Amygdala (tissue), 56 donors: ENCODE measurements at places on chromosomes 6 and 20.
A peak's percentile ranks its signal among the peaks of the same experiment; 100 is the strongest.

DNA sequence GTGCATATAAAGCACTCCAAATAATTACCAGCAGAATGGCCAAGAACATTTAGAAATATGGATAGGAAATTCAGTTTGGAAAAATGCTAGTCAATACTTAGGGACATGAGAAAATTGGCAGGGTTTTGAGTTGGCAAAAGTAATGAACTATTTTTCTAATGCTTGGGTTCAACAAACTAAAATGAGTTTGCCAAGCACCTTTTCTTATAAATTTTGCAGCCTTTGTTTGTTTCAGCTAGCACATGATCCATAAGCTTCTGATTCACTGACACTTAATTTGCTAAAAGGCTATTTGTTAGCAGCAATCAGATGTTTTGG lies 324.8 kb downstream of the QKI start:
- no peak for DNase-seq

DNA sequence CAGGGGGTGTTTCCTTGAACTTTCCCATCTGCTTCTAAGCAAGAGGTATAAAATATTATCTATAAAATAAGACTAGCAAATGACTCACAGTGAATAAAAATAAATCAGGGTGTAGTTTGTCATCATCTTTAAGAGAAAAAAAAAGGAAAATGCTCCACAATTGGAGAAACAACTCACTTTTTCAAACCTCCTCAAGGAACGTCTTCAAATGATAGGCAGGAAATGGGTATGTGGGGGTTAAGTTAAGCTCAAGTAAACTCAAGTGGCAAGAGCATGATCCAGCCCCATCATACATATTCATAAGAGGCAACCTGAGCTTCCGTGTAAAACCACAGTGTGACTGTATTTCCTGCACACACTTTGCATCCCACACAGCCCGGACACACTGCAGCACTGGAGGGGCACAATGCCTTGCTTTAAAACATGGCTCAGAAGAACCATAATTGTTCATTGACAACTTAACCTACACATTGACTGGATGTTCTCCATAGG lies 58.5 kb upstream of the CEP85L start:
- no peak for DNase-seq

GRCh38 chr6:32087574-32088486 lies 21.3 kb downstream of the TNXB start:
- no peak for DNase-seq

DNA sequence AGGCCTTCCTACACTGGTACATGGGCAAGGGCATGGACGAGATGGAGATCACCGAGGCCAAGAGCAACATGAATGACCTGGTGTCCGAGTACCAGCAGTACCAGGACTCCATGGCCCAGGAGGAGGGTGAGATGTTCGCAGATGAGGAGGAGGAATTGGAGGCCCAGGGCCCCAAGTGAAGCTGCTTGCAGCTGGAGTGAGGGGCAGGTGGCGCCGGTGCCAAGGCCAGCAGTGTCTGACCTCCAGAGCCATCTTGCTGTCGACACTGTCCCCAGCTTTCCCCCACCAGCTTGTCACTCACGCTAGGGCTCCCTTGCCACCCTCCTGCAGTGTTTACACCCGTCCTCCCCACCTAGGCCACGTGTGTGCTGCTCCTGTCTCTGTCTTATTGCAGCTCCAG lies 12.2 kb downstream of the GABRR2 start:
- DNase-seq, result no peak

- DNase-seq, result no peak
Measured at GRCh38 chr20:1872459-1873097, 22.6 kb upstream of the SIRPA start.

GRCh38 chr20:56592211-56592610 lies 36.9 kb upstream of the TFAP2C start:
- DNase-seq, result no peak

- DNase-seq, result no peak
Measured at GRCh38 chr6:169905041-169905807, 153.8 kb downstream of the ERMARD start.

GRCh38 chr6:82348130-82348529 lies 15.5 kb upstream of the TPBG start:
- no peak for DNase-seq

GRCh38 chr6:62298745-62299392 lies 12.8 kb upstream of the KHDRBS2 start:
- no peak for DNase-seq

DNA sequence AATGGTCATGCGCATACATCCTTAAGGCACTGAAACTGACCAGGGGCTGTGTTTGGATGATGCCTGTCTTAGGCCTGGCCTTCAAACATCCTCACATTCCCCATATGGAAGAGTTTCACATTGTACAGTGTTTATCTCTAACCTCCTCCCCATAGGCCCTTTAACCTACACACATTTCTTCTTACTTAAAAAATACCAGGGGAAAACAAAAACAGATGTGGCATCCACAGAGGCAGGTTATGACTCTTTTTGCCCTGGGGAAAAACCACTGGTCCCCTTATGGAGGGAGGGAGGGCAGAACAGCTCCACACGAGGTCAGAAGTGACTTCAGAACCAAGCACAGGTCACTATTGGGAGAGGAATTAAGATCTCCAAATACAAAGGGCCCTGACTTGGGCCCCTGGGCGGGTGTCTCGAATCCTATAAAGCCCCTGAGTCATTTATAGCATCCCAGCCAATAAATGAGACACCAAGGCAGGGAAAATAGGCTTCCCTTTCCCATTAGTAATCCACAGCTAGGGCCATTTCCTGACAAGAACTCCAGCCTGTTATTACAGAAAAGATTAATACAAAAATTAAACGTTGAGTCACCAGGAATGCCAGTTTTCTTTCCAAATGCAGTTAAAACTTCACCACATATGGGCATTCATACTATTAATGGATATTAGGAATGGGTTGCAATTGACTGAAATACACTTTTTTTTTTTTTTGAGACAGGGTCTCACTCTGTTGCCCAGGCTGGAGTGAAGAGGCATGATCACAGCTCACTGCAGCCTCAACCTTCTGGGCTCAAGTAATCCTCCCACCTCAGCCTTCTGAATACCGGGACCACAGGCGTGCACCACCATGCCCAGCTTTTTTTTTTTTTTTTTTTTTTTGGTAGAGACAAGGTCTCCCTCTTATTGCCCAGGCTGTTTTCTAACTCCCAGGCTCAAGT lies 107.2 kb downstream of the ATP9A start:
- DNase-seq, result no peak

- no peak for DNase-seq
Measured at GRCh38 chr6:154298297-154298696, 58.3 kb downstream of the IPCEF1 start.

- DNase-seq, result no peak
Measured at GRCh38 chr6:125954735-125955339, 1.7 kb upstream of the HINT3 start.

GRCh38 chr6:97465877-97466561 lies 183.0 kb upstream of the MMS22L start:
- peak; percentile 51 for DNase-seq

- no peak for DNase-seq
Measured at GRCh38 chr6:156776470-156776839, 723 bp upstream of the ARID1B start.

DNA sequence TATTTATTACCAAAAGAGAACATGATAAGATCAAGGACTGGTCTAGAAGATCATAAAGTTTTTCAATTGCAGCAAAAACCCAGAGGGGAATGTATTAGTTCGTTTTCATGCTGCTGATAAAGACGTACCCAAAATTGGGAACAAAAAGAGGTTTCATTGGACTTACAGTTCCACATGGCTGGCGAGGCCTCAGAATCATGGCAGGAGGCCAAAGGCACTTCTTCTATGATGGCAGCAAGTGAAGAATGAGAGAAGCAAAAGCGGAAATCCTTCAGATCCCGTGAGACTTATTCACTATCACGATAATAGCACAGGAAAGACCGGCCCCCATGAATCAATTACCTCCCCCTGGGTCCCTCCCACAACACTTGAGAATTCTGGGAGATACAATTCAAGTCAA lies 57.7 kb upstream of the HIVEP2 start:
- no peak for DNase-seq

DNA sequence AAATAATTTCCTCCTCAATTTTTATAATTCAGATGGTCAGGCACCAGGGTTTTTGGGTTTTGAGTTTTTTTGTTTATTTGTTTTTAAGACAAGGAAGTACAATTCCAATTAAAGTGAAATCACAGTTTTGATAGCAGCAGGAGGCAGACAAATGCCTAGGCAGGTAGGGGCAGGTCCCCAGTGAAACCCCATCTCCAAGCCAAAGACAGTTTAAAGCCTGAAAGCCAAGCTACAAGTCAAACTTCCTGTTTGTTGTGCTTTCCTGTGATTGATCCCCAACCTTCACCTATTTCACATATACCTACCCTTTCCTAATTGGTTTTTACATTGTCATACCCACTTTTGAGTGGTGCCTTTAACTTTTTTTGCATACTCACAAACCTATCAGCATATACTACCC lies 149.6 kb downstream of the MOXD1 start:
- no peak for DNase-seq

- DNase-seq, result no peak
Measured at GRCh38 chr6:158253248-158253647, 59.0 kb upstream of the TULP4 start.

- no peak for DNase-seq
Measured at GRCh38 chr6:168232989-168233874, 86.3 kb downstream of the DACT2 start.

- no peak for DNase-seq
Measured at GRCh38 chr6:17120019-17120418, 18.2 kb downstream of the STMND1 start.

- DNase-seq, result no peak
Measured at GRCh38 chr6:156850353-156850752, 73.2 kb downstream of the ARID1B start.

GRCh38 chr6:146433881-146434731 lies 109.5 kb upstream of the RAB32 start:
- DNase-seq, result no peak

DNA sequence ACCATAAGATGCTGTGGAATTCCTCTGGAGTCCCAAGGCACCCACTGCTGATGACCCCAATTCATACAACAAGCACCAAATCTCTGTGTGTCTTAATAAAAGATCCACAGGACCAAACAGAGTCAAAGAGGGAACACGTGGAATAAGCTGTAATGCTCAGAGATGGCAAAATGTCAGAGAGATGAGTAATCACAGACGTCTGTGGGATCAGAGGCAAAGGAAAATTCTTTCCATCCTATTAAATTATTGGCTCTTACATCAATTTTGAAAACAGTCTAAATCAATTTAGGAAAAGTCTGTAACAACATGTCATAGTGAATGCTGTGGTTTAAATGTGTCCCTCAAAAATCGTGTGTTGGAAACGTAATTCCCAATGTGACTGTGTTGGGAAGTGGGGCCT lies 17.5 kb upstream of the SAMD3 start:
- DNase-seq, result no peak

DNA sequence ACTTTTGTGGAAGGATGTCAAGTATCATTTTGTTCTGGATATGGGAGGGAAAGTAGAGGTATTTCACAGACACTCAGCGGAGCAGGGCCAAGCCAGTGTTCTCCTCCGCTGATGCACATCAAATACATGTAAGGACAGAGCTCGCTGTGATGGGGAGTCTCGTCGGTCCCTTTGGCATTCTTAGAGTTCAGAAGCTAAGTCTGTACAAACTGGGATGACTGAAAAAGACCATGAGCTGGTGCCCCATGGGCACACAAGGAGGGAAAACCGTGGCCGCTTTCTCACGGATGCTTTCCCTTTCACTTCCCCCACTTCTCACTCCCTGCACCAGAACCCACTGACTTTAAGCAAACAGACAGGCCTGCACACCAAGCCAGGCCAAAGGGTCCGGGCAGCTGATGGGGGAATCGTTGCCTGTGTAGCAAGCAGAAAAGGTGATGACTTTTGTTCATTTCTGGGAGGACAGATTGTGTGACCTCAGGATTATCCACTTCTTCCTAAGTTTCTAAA lies 27.7 kb upstream of the MPC1 start:
- DNase-seq, result no peak

GRCh38 chr20:9978397-9979004 lies 56.3 kb upstream of the ANKEF1 start:
- DNase-seq, result no peak

DNA sequence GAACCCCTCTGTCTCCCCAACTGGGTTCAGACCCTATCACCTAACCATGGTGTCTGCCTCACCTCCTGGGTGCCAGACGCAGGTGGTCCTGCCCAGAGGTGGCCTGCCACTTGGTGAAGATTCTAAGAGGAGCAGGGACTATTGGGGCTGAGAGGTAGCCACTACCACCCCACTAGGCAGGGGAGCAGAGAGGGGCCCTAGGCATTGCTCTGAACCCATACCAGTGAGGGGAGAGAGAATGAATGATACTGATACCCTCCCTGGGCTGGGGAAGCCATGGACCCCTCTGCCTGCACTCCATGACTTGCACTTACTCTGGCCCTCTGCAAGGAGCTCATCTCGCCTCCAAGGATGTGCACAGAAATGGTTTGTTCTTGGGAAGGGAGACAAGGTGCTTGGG lies 31.7 kb upstream of the SPDEF start:
- no peak for DNase-seq

- no peak for DNase-seq
Measured at GRCh38 chr20:12434672-12435071, 517.0 kb downstream of the BTBD3 start.

DNA sequence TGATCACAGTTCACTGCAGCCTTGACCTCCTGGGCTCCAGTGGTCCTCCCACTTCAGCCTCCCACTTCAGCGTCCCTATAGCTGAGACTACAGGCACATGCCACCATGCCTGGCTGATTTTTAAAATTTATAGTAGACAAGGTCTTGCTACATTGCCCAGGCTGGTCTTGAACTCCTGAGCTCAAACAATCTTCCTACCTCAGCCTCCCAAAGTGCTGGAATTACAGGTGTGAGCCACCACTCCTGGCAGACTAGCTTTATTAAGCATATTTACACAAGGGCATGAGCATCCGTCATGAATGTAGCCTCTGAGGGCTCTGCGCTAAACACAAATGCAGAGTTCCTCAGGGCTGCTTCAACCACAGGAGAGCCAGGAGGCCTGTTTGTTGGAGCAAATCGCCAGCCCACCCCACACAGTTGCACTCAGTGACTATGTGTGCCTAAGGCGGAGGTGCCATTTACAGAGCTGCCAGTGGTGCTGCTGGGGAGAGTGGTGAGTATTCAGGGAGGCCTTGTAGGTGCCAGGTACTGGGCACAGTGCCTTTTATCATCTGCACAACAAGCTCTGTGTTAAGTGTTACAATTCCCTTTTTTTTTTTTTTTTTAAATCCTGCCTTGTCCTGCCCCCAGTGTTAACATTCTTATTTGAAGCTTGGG lies 78.2 kb downstream of the PSMG4 start:
- DNase-seq, result no peak

- DNase-seq, result no peak
Measured at GRCh38 chr6:148169706-148170105, 172.9 kb upstream of the SASH1 start.

GRCh38 chr6:92180090-92180489 lies 1239.3 kb downstream of the EPHA7 start:
- no peak for DNase-seq

- no peak for DNase-seq
Measured at GRCh38 chr6:35494161-35494563, 2.7 kb downstream of the TEAD3 start.
